ENCODE measurements at places on chromosomes 6 and 20.
A peak's percentile ranks its signal among the peaks of the same experiment; 100 is the strongest.

DNA sequence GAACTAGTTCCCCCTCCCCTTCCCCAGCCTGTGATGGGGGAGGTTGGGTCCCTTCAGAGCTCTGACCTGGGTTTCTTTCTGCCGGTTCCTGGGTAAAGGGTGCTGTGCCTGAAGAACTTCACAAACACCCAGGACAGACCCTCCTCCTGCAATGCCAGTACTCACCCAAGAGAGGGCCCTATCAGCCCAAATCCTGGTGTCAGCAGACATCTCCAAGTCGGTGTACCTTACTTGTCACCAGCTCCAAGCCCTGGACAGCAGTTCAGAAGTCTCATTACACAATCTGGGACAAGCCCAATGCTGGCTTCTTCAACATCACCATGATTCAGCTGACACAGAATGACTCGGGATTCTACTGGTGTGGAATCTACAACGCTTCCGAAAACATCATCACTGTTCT lies 467 bp downstream of the TREML4 start:
- peak; percentile 2 for DNase-seq

DNA sequence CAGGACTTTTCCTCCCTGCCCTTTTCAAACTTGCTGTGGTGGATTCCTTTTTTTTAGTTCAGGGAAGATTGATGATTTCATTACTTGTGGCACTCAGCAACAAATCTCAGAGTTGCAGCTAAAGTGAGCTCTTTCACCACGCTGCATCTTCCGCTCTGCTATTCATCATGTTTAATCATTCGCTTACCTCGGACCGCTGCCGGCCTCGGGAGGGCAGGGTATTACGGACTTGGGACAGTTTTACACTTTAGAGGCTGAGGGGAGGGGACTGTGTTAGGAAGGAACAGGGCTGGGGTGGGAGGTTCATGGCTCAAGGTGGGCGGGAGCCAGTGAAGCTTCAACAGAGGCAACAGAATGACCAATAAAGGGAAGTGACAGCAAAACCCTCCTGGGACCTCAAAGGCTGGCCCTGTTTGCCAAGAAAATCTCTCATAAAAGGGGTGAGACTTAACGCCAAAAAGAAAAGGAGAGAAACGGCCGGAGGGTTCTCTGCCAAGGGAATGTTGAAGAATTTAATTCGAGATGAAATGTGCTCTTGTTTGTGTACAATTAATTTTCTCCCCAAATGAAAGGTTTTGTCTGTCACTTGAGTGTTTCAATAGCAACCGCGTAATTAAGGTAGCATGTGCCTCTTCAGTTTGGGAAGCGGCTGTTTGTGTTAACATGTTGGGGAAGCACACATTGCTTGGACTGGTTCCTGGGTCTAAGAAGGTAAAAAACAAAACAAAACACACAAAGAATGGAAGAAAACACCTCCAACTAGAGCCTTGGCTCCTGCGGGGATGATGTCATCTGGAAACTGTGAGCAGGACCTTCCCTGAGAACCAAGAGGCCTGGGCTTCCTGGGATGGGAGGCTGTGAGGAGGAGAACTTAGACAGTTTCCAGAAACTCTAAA lies 72.5 kb upstream of the SULF2 start:
- DNase-seq: peak; percentile 37

DNA sequence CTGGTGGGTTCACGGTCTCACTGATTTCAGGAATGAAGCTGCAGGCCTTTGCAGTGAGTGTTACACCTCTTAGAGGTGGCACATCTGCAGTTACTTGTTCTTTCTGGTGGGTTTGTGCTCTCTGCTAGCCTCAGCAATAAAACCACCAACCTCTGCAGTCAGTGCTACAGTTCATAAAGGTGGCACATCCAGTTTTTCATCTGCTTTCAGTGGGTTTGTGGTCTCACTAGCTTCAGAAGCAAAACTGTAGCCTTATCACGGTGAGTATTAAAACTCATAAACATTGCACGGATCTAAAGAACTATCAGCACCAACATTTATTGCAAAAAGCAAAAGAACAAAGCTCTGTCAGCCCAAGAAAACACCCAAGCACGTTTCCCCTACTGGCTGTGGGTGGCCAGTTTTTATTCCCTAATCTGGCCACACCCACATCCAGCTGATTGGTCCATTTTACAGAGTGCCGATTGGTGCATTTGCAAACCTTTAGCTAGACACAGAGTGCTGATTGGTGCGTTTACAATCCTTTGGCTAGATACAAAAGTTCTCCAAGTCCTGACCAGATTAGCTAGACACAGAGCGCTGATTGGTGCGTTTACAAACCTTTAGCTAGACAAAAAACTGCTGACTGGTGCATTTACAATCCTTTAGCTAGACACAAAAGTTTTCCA lies 3.4 kb upstream of the TMEM14C start:
- peak; percentile 3 for DNase-seq

DNA sequence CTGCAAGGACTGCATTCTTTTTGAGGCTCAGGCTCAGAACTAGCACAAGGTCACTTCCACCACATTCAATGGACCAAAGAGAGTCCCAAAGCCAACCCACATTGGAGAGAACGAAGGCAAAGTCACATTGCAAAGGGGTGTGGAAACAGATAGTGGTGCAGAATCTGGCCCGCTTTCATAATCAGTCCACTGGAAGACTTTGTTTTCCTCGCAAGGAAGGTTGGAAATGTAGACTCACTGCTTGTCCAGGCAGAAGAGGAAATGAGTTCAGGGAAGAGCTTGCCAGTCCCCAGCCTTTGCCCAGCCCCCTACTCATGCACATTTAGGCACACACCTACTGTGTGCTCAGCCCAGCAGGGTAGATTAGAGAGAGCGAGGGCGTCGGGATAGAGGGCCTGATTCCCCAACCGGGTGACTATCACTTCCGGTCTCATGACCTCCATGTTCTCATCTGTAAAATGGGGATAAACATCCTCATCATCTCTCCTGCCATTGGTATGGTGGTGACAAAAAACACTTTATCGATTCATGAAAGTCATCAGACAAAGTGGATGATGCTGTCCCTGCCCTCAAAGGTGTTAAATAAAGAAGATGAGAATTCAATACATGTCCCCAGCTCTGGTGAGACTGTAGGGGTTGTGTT lies 24.3 kb upstream of the CCN5 start:
- DNase-seq: peak; percentile 61

DNA sequence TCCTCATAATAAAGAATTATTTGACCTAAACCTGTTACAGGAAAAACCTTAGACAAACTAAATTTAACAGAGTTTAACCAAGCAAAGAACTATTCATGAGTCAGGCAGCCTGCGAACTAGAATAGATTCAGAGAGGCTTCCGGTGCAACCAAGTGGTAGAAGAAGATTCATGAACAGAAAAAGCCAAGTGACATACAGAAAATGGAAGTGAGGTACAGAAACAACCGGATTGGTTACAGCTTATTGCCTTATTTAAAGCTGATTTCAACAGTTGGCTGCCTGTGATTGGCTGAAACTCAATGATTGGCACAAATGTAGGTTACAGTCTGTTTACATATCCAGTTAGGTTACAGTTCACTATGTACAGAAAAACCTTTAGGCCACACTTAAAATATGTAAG lies 10.1 kb downstream of the PPP1R3G start:
- peak; percentile 40 for DNase-seq

- no peak for DNase-seq
These were observed 25.1 kb upstream of the CMTR1 start for GRCh38 chr6:37407948-37408347.

- DNase-seq: peak; percentile 57
These were observed 142.2 kb upstream of the ATXN1 start for GRCh38 chr6:16903470-16903869.

DNA sequence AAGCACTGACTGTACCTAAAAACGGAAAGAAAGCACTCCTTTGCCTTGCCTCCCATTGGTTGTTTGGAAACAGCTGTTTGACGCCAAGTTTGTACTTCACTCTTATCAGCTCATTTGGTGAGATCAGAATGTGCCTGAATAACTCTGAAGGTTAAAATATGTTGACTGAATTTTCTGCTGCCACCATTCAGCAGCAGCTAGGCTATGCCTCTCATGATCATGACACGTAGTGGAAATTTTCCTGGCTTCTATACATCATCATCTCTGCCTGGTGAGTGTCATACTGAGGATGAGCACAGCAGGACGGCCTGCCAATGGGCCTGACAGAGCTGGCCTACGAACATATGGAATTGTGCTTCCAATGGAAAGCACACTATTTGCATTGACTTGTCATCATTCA lies 704.9 kb upstream of the CITED2 start:
- peak; percentile 23 for DNase-seq

DNA sequence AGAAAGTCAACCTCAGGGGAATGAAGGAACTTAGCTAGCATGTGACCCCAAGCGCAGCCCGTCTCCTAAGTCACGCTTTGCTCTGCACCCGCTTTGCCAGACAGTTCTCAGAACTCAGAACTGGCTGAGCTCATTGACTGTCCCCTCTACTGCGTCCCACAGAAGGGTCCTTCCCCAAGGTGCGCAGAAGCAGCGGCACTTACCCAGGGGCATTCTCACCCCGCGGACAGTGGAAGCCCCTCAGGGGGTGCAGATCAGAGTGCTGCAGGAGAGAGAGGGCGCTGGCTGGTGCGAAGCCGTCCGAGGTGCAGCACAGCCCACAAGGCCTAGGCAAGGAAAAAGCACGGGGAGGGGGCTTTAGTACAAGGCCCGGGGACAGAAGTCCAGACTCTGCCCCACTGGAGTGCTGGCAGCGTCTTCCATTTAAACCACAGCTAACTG lies 807 bp downstream of the SNHG17 start:
- DNase-seq: no peak

GRCh38 chr20:62607366-62608217 lies 34.7 kb upstream of the SLCO4A1 start:
- no peak for DNase-seq

All from AG10803 (cell line).